Mesothelial cell of epicardium (in vitro differentiated cells): ENCODE measurements at places on chromosomes 16 and 17. TPM values are rescaled to one million over a fixed set of nuclear protein-coding genes. Genes with fewer than 3 reads are reported as not detected.

TPSB2 gene
- not detected in 3 replicates for total RNA-seq

MPP2 gene
- total RNA-seq, result 11.6 to 14.1 TPM (median 13.0 TPM) in 3 replicates

ADAM11 gene
- 8.5 to 10.1 TPM (median 9.2 TPM) in 3 replicates for total RNA-seq

GRCh38 chr16:22734368-22734767 lies 79.6 kb upstream of the HS3ST2 start:
- no peak for DNase-seq
- no peaks in the 10 kb centered on the region for H3K36me3 ChIP-seq
- no peak overlapping the region for H3K4me3 ChIP-seq
- H3K27me3 ChIP-seq, result peaks cover 15% of the 10 kb centered on the region

GRCh38 chr17:80585890-80586845 lies 41.5 kb downstream of the RPTOR start:
- H3K36me3 ChIP-seq, result peaks cover 5% of the 10 kb centered on the region
- peaks cover 14% of the 10 kb centered on the region for H3K4me1 ChIP-seq
- no peak overlapping the region for H3K27ac ChIP-seq
- H3K4me3 ChIP-seq, result no peak overlapping the region
- DNase-seq, result no peak
- no peaks in the 10 kb centered on the region for H3K27me3 ChIP-seq

DNA sequence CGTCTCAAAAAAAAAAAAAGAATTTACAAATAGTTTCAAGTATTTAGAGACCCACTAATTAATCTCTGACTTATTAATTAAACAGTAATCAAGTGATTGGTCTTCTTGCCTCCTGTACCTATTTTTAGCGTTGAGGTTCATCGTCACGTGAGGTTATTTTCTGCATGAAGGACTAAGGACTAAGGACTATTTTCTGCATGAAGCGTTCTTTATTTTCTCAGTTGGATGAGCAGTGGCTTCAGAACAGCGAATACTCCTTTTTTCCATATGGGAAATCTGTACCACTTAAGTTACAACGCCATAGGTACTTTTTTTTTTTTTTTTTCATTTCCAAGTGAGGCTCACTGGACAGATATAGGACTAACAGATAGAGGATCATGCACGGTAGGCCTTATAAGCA lies 224.9 kb downstream of the CNTNAP4 start:
- H3K27me3 ChIP-seq, result no peaks in the 10 kb centered on the region
- no peak overlapping the region for H3K4me3 ChIP-seq
- no peaks in the 10 kb centered on the region for H3K36me3 ChIP-seq
- H3K27ac ChIP-seq, result no peak overlapping the region

DNA sequence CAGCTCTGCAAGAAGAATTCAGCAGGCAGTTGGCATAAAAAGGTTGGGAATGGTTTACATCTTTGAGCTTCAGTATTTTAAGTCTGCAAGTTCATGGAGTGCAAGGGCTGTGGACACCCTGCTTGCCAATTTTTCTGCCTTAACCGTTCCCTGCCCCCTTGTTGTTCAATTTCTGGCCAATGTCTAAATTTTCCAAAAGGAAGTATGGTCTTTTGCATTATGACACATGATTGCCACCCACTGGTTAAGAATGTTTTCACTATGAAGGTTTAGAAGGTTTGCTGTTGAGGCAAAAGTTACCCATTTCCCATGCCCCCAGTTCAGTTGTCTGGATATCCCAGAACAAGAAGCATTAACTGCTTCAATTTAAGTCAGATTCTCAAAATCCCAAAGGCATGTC lies 441.9 kb downstream of the CDH13 start:
- H3K27me3 ChIP-seq, result peaks cover 4% of the 10 kb centered on the region
- no peak overlapping the region for H3K27ac ChIP-seq
- no peaks in the 10 kb centered on the region for H3K4me1 ChIP-seq
- H3K4me3 ChIP-seq, result no peak overlapping the region
- no peaks in the 10 kb centered on the region for H3K36me3 ChIP-seq

DNA sequence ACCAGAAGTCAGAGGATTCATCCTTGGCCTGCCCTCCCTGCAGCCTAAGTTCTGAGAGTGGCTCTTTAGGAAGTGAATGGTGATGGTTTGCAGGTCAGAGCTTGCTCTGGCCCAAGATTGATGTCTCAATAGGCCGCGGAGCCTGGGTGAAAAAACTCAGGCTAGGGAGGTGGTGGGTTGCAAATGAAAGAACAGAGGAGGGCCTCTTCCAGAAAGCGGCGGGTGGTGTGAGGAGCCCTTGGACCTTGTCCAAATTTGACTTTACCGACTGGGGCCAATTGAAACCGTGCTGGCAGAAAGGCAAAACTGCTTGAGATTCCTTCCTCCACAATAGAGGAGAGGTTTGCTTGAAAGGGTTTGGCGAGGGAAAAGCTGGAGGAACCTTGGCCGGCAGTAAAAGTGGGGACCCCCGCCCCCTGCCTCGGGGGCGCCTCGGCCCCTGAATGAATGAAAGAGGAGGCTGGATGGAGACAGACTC lies 331.3 kb downstream of the SEC14L1 start:
- H3K27ac ChIP-seq, result peak overlapping the region; percentile 91
- H3K4me1 ChIP-seq, result peaks cover 90% of the 10 kb centered on the region
- no peaks in the 10 kb centered on the region for H3K27me3 ChIP-seq
- peak overlapping the region; percentile 20 for H3K4me3 ChIP-seq

DNA sequence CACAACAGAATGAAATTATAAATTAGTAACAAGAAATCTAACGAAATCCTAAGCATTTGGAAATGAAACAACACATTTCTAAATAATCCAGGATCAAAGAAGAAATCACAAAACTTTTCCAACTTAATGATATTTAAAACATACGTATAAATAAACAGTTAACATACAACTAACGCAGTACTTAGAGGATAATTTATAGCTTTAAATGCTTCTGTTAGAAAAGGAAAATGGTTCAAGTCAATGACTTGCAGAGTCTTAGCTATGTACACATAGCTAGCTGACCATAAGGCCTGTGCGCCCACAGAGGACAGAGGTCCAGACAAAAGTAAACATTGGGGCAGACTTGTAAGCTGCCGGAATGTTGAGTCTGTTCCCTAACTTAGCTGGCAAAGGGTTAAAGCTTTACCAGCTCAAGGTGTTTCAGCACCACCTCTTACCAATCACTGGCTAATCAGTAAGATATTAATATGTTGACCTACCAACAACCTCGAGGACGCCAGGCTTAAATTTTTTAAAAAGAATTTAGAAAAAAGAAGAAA lies 84.6 kb downstream of the PARN start:
- no peak overlapping the region for H3K4me3 ChIP-seq
- no peak overlapping the region for H3K27ac ChIP-seq
- peaks cover 9% of the 10 kb centered on the region for H3K4me1 ChIP-seq

GRCh38 chr17:65522751-65523404 lies 38.6 kb downstream of the AXIN2 start:
- peaks cover 7% of the 10 kb centered on the region for H3K36me3 ChIP-seq
- no peak for DNase-seq
- no peak overlapping the region for H3K4me3 ChIP-seq
- peaks cover 28% of the 10 kb centered on the region for H3K4me1 ChIP-seq

- peaks cover 44% of the 10 kb centered on the region for H3K27me3 ChIP-seq
- no peak overlapping the region for H3K27ac ChIP-seq
- DNase-seq, result no peak
- H3K4me3 ChIP-seq, result no peak overlapping the region
- H3K4me1 ChIP-seq, result no peaks in the 10 kb centered on the region
- no peaks in the 10 kb centered on the region for H3K36me3 ChIP-seq
These were observed 15.1 kb upstream of the PLEKHG4 start for GRCh38 chr16:67264277-67264676.

DNA sequence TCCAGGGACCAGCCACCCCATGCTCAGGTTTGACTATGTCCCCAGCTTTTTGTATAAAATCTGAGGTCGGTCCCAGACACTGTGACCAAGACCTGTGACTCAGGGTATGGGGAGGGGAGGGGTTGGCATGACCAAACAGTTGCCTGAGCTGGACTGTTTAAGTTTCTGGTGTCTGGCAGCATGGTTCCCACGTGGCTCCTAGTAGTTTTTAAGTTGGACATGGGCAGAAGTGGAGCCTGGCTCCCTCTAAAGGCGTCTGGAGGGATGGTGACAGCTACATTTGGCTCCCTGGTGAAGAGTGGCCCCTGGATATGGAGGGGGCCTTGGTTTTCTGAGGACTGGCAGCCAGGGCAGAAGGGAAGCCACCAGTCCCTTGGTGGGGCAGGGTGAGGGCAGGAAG lies 7.9 kb downstream of the SMCR8 start:
- peaks cover 19% of the 10 kb centered on the region for H3K36me3 ChIP-seq
- no peak overlapping the region for H3K4me3 ChIP-seq
- DNase-seq, result no peak
- no peaks in the 10 kb centered on the region for H3K27me3 ChIP-seq

DNA sequence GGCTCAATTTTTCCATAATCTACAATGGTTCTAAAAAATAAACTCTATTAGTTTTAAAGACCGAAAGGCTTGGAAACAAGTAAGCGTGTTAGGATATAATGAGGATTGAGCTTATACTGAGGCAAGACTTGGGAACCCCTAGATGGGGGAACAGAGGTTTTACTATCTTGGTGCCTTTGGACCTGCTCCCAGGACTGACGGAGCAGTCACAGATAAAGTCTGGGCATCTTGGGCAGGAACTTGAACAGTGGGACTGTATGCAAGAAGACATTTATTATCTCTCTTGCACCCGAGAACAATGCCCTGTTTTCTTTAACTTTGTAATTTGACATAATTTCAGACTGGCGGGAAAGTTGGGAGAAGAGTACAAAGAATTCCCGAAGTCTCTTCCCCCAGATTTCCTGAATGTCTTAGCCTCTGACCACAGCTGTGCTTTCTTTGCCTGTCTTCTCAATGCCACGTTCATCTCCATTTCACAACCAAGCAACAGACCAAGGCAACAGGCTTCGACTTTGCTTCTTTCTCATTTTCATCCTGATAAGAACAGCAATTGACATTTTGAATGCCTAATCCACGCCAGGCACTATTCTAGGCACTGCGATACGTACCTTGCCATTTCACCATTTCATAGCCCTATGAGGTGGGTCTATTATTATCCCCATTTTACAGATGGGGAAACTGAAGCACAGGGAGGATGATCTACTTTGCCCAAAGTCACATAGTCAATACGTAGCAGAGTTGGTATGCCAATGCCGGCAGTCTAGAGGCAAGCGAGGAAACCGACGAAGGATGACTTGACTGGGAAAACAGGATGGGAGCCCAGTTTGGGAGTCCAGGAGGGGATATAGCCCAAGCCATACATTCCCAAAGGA lies 3.0 kb upstream of the IL4R start:
- no peak for DNase-seq
- no peaks in the 10 kb centered on the region for H3K4me1 ChIP-seq
- H3K27ac ChIP-seq, result no peak overlapping the region
- H3K36me3 ChIP-seq, result no peaks in the 10 kb centered on the region
- H3K27me3 ChIP-seq, result peaks cover 38% of the 10 kb centered on the region
